ENCODE measurements at places on chromosomes 7 and 10.

DNA sequence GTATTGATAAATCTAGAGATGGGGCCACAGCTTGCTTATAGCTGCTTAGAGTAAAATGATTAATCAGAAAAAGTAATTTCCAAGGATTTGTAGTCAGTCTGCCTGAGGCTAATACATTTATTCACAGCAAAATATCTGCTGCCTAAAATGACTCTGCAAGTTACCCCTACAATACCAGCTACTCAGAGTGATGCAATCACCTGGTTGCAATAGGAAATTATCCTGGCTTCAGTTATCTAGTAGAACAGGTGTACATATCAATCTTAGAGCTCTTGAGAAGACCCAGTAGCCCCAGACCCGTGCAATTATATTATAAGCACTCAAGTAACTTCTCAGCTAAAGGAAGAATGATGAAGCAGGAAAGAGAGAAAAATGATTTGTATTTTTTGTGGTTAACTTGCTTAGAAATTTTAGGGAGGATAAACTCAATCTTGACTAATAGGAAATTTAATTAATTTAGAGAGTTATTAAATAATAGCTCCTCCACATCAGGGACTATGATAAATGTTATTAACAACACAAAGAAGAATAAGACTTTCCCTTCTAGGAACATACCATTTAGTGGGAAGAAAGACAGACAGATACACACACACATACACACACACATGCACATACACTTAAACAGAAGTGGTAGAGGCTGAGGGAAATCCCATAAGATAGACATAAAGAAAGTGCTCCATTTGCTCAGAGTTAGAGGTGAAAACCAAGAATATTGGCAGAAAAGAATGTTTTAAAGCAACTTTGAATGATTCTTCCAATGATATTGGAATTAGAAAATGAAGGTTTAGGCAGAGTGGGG is 140.4 kb upstream of the PRSS1 start:
- no peak for DNase-seq

- DNase-seq = peak; percentile 27
Observed at GRCh38 chr10:51083356-51083853, 9.1 kb downstream of the PRKG1 start.

DNA sequence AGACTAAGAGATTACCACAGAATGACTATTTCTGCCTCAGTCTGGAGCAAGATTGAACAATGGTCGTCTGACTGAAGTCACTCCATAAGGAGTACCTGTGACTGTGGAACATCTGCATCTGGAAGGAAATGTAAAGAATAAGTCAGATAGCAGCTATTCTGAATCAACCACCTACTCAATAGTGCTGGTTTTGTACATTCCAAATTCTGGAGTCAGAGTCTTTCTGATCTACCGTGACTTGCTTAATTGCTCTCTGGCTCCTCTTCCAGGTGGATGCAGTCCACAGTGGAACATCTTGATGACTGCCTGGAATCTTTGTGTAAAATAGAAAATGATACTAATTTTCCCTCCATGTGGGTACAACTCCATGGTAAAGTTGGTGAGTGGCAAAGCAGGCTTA is 156.3 kb upstream of the SEMA3C start:
- DNase-seq = peak; percentile 35

GRCh38 chr10:13708256-13708990 is 121.7 kb downstream of the PRPF18 start:
- DNase-seq = peak; percentile 62

DNA sequence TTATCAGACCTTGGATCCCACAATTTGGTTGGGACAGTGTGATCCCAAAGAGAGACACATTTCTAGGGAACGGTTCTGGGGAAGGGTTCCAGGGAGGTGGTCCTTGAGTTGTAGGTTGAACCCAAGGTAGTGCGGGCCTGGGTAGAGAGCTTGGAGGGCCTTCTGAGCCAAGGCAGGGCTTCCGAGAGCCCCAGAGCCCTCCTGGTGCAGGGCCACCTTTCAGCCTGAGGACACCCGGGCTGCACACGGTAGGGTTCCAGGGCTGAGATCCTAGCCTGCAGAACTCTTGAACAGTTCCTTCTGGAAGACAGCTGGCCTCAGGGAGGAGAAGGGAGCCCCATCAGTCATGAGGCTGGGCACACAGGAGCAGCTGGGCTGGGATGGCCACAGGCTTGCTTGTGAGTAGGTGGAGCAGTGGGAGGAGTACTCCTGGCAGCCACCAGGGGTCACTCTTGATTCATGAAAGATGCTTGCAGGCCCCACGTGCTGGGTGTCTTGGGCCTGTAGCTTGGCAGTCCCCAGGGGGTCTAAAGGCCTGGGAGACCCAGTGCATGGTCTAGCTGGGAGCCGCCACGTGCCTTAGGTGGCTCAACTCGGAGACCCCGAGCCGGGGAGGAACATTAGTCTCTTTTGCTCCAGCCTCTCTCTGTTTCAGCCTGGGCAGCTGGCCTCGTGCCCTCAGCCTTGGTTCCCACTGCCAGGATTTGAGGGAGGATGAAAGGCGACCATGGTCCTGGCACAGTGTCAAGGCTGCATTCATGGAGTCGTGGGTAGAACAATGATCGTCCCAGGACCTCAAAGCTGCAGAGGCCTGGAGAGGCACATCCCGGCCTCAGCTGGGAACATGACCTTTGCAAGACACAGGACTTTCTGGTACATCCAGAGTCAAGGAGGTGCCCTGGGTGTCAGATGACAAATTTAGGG is 381.6 kb downstream of the TYW1 start:
- peak; percentile 69 for DNase-seq

DNA sequence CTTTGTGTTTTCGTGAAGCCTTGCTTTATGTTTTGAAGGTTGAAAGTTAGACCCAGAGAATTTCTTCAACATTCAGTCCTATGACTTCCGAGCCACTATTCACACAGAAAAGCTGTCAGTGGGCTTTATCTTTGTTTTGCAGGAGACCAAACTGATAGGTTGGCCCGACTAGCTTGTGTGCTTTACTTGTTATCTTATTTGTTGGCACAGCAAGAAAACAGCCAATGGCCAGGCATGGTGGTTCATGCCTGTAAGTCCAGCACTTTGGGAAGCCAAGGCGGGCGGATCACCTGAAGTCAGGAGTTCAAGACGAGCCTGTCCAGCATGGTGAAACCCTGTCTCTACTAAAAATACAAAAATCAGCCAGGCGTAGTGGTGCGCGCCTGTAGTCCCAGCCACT is 16.0 kb upstream of the GDI2 start:
- no peak for DNase-seq

DNA sequence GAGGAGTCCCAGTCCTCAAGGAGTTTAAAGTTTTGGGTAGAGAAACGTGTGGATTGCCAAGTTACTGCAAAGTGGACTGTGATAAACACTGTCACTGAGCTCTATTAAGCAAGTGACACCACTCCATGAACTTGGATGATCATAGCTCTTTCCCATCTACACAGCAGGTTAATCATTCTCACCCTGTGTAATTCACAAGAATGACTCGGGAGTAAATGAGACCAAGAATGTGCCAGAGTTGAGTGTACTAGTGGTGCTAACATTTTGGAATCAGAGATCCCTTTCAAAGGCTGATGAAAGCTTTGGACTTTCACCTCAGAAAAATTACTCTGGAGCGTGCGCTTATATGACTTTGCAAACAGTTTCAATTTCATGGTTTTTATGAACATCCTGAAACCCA is 80.8 kb downstream of the RBM20 start:
- no peak for DNase-seq

- no peak for DNase-seq
Observed at GRCh38 chr10:129660569-129660968, 193.5 kb downstream of the MGMT start.

- no peak for DNase-seq
Observed at GRCh38 chr10:59557052-59557451, 152.6 kb downstream of the SLC16A9 start.

DNA sequence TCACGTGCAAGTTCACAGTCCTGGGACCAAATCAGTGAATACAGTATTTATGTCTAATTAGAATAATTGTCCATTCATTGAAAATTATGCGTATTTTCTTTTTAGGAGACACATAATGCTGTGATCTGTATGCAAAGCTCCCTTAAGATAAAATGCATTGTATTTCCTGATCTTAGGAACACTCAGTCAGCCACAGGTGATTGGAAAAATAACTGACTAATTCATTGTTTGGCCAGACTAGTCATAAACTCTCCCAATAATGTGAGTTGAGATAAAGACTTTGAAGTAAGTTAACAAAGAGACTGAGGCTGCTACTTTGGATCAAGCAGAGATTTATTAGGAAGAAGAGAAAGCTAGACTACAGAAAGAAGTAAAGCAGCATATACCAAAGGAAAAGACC is 182.2 kb downstream of the GNAI1 start:
- DNase-seq = no peak

- DNase-seq = peak; percentile 63
Observed at GRCh38 chr7:48938539-48939295, 14.4 kb downstream of the CDC14C start.

- peak; percentile 11 for DNase-seq
Observed at GRCh38 chr10:19816411-19817230, at the start of gene PLXDC2. Gene PLXDC2, plus strand, starts transcription at chr10:19816432.

DNA sequence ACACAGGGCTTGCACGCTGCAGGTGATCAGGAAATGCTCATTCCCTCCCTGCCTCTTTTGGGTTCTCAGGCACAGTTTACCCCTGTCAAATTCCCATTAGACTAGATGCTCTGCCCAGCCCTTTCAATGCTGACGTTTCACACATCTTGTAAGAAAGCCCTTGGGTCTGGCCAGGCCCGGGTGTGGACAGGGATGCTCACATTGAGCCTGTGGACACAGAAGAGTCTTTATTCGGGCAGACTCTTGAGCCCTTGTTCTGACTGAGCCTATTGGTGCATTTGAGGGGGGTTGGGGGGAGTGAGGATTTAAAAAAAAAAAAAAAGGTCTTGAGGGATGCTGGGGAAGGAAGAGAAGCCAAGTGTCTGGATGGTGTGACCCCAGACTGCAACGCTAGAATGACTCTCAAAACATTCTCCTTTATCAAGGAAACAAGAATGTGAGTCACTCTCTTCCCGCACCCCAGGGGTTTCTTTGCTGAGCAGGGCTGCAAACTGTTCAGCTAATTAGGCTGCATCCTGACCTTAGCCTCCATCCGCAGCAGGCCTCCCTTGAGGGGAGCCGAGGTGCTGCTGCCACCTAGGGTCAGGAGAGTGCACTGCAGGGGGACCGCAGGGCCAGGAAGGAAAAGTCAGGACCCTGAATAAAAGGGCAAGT is 53.6 kb upstream of the TMEM72 start:
- peak; percentile 98 for DNase-seq

GRCh38 chr10:59872892-59873463 is 33.4 kb downstream of the CCDC6 start:
- peak; percentile 58 for DNase-seq

DNA sequence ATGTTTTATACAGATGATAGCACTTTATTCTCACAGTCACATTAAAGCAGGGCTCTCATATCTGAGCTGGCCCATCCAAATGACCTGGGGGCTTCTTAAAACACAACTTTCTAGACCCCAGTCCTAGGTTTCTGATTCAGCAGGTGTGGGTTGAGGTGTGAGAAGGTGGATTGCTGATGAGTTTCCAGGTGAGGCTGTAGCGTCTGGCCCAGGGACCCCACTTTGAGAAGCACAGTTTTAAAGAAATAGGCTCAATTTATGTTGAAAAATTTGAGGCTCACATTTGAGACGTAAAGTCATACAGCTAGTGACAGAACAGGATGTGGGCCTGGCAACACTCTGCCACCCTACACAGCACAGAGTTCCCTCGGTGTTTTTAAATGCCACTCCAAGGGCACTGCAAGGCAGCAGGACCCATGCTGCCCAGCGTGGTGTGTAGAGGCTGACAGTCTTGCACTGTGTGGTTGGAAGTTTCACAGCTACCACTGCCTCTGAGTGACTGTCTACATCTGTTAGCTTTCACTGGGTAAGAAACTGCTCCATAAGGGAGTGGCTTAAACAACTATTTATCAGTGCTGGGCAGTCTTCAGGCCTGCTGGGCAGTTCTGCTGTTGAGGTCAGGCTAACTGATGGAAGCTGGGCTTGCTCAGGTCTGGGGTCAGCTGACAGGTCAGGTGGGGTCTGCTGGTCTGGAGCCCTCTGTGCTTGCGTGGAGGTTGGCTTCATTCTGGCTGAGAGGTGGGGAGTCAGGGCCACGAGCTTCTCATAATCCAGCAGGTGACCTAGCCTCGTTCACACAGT is 319.7 kb downstream of the CXCL12 start:
- no peak for DNase-seq

GRCh38 chr7:155003092-155003375 is at the start of gene PAXIP1:
Gene PAXIP1, minus strand, starts transcription at chr7:155003124. Its CDS starts 195 bp downstream, at chr7:155002929.
- no peak for DNase-seq

DNA sequence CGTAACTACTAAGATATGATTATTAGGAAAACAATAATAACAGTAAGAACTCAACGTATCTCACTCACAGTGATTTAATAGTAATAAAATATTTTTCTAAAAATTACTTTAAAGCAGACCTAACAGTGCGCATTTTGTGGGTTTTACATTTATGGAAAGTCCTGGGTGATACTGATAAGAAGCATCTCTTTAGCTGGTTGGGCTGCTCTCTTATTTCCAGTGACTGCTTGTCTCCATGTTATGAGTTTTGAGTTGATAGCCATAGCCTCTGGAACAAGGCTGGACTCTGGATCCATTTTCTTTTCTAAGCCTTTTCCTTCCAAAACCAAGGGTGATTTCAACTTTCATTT is 29.5 kb upstream of the INHBA start:
- no peak for DNase-seq

DNA sequence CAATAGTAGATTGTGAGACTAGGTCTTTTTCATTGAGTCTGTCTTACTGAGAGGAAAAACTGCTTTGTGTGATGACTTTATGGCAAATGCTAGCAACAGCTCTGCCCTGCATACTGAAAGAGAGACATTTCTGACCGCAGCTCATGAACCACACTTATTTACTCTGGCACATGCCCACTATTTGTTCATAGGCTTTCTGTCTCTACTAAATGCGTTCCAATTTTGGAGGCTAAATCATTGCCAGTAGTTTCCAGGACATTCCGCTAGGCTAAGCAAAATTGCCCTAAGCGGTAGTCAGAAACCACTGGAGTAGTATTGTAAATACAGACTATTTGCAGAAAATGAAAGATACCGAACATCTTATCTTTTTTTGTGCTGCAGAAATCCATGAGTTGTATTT is 55.6 kb upstream of the DLX6 start:
- DNase-seq = peak; percentile 94

DNA sequence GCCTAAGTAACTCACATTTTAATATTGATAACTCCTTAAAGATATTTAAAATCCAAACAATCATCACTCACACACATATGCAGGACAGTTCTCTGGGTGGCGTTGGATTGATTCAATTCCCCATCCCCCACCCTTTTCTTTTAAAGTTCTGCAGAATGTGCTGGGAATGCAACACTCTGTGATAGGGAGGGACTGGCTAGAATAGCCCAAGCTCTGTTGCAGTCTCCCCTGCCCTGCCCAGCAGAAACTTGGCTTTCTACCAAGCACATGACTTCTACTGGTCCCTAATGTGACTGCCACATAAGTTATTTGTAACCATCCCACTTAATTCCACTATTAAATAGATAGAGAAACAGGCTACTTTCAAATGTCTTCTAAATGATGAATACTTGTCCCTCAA is 55.2 kb downstream of the TWIST1 start:
- no peak for DNase-seq

- DNase-seq = no peak
Observed at GRCh38 chr7:31761646-31762045, 74.6 kb downstream of the PPP1R17 start.

Measured in M059J (cell line).